ENCODE measurements at places on chromosomes 6 and 20. TPM values are rescaled to one million over a fixed set of nuclear protein-coding genes. Genes with fewer than 3 reads are reported as not detected.

GRCh38 chr6:11223286-11223864, 9.1 kb downstream of the NEDD9 start:
- no peaks in the 10 kb centered on the region for H3K4me1 ChIP-seq
- H3K36me3 ChIP-seq: no peaks in the 10 kb centered on the region
- no peak overlapping the region for H3K4me3 ChIP-seq
- no peak for DNase-seq
- no peak overlapping the region for H3K27ac ChIP-seq

GRCh38 chr20:25032065-25032477, 25.9 kb downstream of the ACSS1 start:
- no peaks in the 10 kb centered on the region for H3K36me3 ChIP-seq
- H3K27me3 ChIP-seq: no peaks in the 10 kb centered on the region
- no peak for DNase-seq
- H3K27ac ChIP-seq: no peak overlapping the region

GRCh38 chr20:61436283-61436666, 184.2 kb downstream of the CDH4 start:
- H3K27me3 ChIP-seq: no peaks in the 10 kb centered on the region
- no peaks in the 10 kb centered on the region for H3K4me1 ChIP-seq
- no peak for DNase-seq
- H3K4me3 ChIP-seq: no peak overlapping the region

DNA sequence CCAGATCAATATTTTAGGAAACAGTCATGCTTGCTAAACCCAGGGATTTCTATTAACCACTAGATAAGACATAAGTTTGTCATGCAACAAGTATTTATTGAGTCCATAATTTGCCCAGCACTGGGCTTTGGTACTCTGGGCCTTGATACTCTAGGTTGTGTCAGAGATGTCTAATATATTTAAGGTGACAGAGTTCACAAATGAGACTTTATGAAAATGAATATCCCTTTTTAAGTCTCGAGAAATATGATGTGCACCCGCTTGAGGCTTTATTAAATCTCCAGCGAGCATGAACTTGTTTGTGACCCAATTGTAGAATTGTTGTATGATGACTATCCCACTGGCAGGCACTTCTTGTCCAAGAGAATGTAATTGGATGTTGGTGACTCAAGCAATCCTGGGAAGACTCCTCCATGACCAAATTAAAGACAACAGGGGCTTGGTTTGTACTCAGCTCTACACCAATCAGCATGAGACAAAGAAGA, 109.2 kb downstream of the ESR1 start:
- DNase-seq: no peak
- no peaks in the 10 kb centered on the region for H3K4me1 ChIP-seq
- no peak overlapping the region for H3K4me3 ChIP-seq
- no peak overlapping the region for H3K27ac ChIP-seq

- peaks cover 2% of the 10 kb centered on the region for H3K27me3 ChIP-seq
- no peak overlapping the region for H3K27ac ChIP-seq
- no peak for DNase-seq
- H3K36me3 ChIP-seq: no peaks in the 10 kb centered on the region
Measured at GRCh38 chr20:46252352-46253091, 55.8 kb downstream of the CDH22 start.

DNA sequence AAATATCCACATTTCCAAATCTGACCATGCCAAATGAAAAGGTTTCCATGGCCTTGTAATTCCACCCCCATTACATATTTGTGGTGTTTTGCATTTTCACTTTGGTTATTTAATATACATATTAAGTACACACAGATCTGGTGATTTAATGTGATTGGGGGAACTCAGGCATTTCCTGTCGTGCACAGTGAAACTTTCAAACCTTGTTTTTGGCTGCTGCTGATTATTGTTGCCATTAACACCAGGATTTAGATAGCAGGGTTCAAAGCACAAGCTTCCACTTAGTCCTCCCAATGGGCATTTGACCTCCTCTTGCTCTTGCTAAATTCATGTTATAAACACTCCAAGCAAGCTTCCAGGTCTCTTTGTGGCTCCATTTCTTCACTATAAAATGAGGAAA, 166.5 kb downstream of the SOBP start:
- no peaks in the 10 kb centered on the region for H3K36me3 ChIP-seq
- H3K4me3 ChIP-seq: no peak overlapping the region
- H3K27me3 ChIP-seq: no peaks in the 10 kb centered on the region

- H3K27ac ChIP-seq: no peak overlapping the region
Measured at GRCh38 chr6:69865126-69865525, 1.2 kb upstream of the COL19A1 start.

GRCh38 chr6:156883497-156884252, 106.5 kb downstream of the ARID1B start:
- no peaks in the 10 kb centered on the region for H3K27me3 ChIP-seq
- no peak overlapping the region for H3K4me3 ChIP-seq
- H3K4me1 ChIP-seq: 0 out of 2 replicates have a peak, but pooled peaks cover 13% of the 10 kb centered on the region
- H3K36me3 ChIP-seq: no peaks in the 10 kb centered on the region

- no peak for DNase-seq
- no peak overlapping the region for H3K27ac ChIP-seq
- H3K4me1 ChIP-seq: no peaks in the 10 kb centered on the region
- H3K27me3 ChIP-seq: no peaks in the 10 kb centered on the region
- H3K4me3 ChIP-seq: no peak overlapping the region
Measured at GRCh38 chr6:147603392-147604081, 95.0 kb downstream of the SAMD5 start.

- no peak for DNase-seq
- no peaks in the 10 kb centered on the region for H3K27me3 ChIP-seq
- no peaks in the 10 kb centered on the region for H3K36me3 ChIP-seq
- peaks cover 29% of the 10 kb centered on the region for H3K4me1 ChIP-seq
- H3K4me3 ChIP-seq: no peak overlapping the region
Measured at GRCh38 chr20:53795170-53795569, 201.5 kb upstream of the ZNF217 start.

GRCh38 chr20:10219993-10220750, 1.5 kb downstream of the SNAP25 start:
- no peak for DNase-seq
- H3K36me3 ChIP-seq: no peaks in the 10 kb centered on the region
- no peaks in the 10 kb centered on the region for H3K4me1 ChIP-seq
- H3K27ac ChIP-seq: no peak overlapping the region
- peaks cover 13% of the 10 kb centered on the region for H3K27me3 ChIP-seq

- H3K27ac ChIP-seq: peak within 1 kb of the TSS; percentile 97
- peak; percentile 89 for DNase-seq
- H3K27me3 ChIP-seq: no peaks in the 10 kb centered on the region
- peak within 1 kb of the TSS; percentile 84 for H3K4me3 ChIP-seq
Measured at GRCh38 chr6:170552765-170553533, at the start of gene PSMB1. Gene PSMB1 (minus strand): TSS chr6:170553307. CDS start chr6:170553242, 65 bp downstream.

DNA sequence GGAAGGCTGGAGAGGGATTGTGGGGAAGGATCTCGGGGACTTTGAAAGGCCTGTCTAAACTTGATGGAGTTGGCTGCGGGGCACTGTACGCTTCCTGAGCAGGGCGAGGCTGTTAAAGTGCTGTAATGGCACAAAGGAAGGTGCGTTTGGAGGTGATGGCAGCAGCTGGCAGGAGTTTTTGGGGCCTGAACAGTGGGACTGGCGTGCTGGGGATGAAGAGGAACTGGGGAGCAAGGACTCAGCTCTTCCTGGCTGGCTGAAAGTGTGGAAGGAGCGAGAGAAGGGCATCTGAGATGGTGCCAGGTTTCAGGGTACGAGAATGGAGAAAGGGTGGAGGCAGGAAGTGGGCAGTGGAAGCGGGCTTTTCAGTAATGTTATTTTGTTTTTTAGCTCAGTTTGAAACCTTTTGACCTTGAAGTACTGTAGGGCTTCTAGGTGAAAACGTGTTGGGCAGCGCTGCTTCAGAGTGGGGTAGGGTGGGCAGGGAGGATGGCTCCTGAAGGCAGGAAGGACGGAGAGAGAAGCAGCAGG, 8.0 kb downstream of the TMEM181 start:
- no peaks in the 10 kb centered on the region for H3K36me3 ChIP-seq
- peaks cover 7% of the 10 kb centered on the region for H3K4me1 ChIP-seq
- H3K27ac ChIP-seq: no peak overlapping the region
- no peak overlapping the region for H3K4me3 ChIP-seq

GRCh38 chr6:115575285-115575684, 485.4 kb downstream of the FRK start:
- H3K27ac ChIP-seq: no peak overlapping the region
- H3K27me3 ChIP-seq: no peaks in the 10 kb centered on the region
- H3K4me3 ChIP-seq: no peak overlapping the region

GRCh38 chr6:146339716-146340115, 203.9 kb upstream of the RAB32 start:
- no peak overlapping the region for H3K4me3 ChIP-seq
- H3K27me3 ChIP-seq: no peaks in the 10 kb centered on the region
- H3K4me1 ChIP-seq: no peaks in the 10 kb centered on the region
- H3K36me3 ChIP-seq: no peaks in the 10 kb centered on the region

- no peaks in the 10 kb centered on the region for H3K27me3 ChIP-seq
- H3K27ac ChIP-seq: no peak overlapping the region
- DNase-seq: no peak
Measured at GRCh38 chr6:115415378-115415777, 645.3 kb downstream of the FRK start.

DNA sequence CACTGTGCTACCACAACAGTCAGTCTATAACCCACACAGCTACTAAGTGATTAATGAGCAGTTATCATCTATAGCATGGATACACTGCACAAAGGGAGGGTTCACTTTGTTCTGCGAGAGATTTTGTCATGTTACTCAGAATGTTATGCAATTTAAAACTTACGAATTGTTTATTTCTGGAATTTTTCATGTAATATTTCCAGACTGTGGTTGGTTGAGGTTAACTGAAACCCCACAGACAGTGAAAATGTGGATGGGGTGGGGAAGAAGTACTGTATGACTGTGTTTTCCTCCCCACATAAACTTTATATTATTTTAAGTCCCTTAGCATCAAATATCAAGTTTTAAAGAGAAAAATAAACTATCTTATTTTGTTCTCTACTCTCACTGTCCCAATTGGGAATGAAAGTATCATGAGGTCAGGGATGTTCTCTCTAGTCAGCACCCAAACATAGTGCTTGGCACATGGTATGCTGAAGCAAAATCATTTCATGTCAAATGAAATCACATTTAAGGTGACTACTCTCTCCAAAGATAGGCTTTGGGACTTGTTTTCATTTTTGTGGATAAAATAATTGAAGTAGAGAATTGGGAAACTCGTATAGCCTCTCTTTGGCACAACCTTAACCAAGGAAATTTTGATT, 25.4 kb downstream of the DOP1A start:
- H3K4me1 ChIP-seq: no peaks in the 10 kb centered on the region
- H3K27ac ChIP-seq: no peak overlapping the region
- DNase-seq: no peak
- H3K27me3 ChIP-seq: no peaks in the 10 kb centered on the region

- no peak for DNase-seq
- H3K4me1 ChIP-seq: no peaks in the 10 kb centered on the region
- no peak overlapping the region for H3K27ac ChIP-seq
- no peaks in the 10 kb centered on the region for H3K36me3 ChIP-seq
- H3K4me3 ChIP-seq: no peak overlapping the region
Measured at GRCh38 chr6:38822963-38823362, 107.9 kb downstream of the DNAH8 start.

DNA sequence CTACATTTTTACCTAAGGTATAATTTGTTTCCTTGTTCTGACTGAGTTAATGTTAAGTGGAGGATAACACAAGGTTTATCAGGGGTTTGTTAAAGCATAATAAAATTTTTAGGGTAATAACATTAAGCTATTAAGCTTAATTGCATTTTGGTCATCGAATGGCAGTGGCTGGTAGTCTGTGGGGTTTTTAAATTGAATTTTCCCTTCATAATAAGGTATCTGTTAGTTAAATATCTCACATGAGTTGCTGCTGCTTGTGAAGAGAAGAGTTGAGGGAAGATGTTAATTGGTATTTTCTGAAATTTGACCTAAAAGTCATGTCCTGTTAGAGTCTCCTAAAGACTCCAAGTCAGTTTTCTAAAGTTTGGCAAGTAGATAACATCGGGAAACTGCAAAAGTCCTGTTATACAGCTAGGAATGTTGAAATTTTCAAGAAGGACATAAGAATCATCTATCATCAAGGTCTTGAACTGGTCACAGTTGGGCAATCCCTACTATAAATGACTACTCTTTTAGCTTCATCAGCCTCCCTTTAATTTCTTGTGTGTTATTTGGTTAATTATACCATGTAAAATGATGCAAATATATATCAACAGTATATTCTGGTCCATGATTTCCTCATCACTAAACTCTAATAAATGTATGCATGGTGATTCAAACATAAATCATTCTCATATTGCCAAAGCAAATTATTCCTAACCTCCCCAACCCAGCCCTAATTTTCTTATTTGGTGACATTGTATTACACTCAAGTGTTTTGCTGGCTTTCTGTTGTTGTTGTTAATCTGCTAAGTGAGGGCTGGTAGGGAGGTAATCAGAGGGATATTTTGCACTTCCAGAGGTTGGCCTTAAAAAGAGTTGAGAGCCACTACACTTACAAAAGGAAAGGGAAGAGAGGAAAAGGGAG, 64.0 kb downstream of the MAP3K5 start:
- no peak for DNase-seq
- no peaks in the 10 kb centered on the region for H3K36me3 ChIP-seq
- no peaks in the 10 kb centered on the region for H3K27me3 ChIP-seq
- no peak overlapping the region for H3K4me3 ChIP-seq
- no peaks in the 10 kb centered on the region for H3K4me1 ChIP-seq

- no peaks in the 10 kb centered on the region for H3K36me3 ChIP-seq
- no peak overlapping the region for H3K27ac ChIP-seq
- no peaks in the 10 kb centered on the region for H3K27me3 ChIP-seq
- H3K4me1 ChIP-seq: no peaks in the 10 kb centered on the region
- no peak for DNase-seq
Measured at GRCh38 chr20:40575851-40576250, 113.2 kb downstream of the MAFB start.

- no peak for DNase-seq
- peaks cover 12% of the 10 kb centered on the region for H3K4me1 ChIP-seq
- H3K27me3 ChIP-seq: peaks cover under 1% of the 10 kb centered on the region
- H3K36me3 ChIP-seq: peaks cover 2% of the 10 kb centered on the region
- H3K4me3 ChIP-seq: no peak overlapping the region
Measured at GRCh38 chr6:30071081-30071818, 4.3 kb downstream of the PPP1R11 start.

GRCh38 chr6:1797801-1798200, 188.1 kb downstream of the FOXC1 start:
- H3K27me3 ChIP-seq: no peaks in the 10 kb centered on the region
- H3K4me3 ChIP-seq: no peak overlapping the region
- DNase-seq: no peak

DNA sequence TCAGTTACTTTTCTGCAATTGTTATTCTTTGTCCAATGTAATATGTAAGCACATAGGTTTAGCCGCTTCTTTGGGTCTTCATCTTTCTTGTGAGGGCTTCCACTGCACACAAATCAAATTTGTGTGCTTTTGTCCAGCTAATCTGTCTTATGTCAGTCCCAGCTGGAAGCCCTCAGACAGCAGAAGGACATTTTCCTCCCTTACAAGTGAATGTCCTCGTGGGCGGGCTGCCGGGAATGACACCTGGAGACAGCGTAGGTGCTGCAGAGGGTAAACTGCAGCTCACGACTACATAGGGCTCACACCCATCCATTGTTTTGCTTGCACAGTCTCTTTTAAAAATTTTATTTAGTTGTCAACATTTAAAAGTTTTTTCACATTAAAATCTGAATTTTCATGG, 24.6 kb upstream of the PPP1R14C start:
- DNase-seq: no peak
- H3K27ac ChIP-seq: no peak overlapping the region
- H3K4me1 ChIP-seq: no peaks in the 10 kb centered on the region
- no peaks in the 10 kb centered on the region for H3K36me3 ChIP-seq
- peaks cover 3% of the 10 kb centered on the region for H3K27me3 ChIP-seq

PPP1R14C gene
- total RNA-seq: not detected

TSBP1 gene
- not detected for total RNA-seq

DNAH8 gene
- total RNA-seq: not detected

FAM50B gene
- total RNA-seq: not detected

NCR2 gene
- not detected for total RNA-seq

MAFB gene
- total RNA-seq: 0.28 TPM

AIF1 gene
- 0.44 TPM for total RNA-seq

SOBP gene
- 9.0 TPM for total RNA-seq

MUC22 gene
- not detected for total RNA-seq
